ENCODE measurements at places on chromosomes 4 and X. TPM values are rescaled to one million over a fixed set of nuclear protein-coding genes. Genes with fewer than 3 reads are reported as not detected.
A peak's percentile ranks its signal among the peaks of the same experiment; 100 is the strongest.

DNA sequence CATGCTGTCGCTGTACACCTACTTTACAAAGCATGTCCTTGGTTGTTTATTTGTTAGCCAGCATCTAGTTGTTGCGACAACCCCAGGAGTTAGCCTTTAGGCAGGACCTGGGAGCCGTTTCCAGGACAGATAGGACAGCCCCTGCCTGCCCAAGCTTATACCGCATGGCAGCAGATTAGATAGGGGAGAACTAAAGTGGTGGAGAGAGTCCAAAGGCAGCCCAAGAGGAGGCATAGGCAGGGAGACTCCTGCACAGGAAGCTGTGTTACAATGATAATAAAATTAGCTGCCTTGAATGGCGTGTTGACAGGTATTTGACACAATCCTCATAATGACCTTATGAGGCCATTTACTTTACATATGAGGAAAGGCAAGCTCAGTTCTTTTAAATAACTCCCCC is 13.0 kb downstream of the NSDHL start:
- no peaks in the 10 kb centered on the region for H3K27me3 ChIP-seq
- no peak overlapping the region for H3K27ac ChIP-seq
- H3K4me1 ChIP-seq: no peaks in the 10 kb centered on the region
- no peak overlapping the region for H3K4me3 ChIP-seq
- H3K36me3 ChIP-seq: no peaks in the 10 kb centered on the region

GRCh38 chr4:24114444-24114843 is 224.6 kb upstream of the PPARGC1A start:
- H3K4me3 ChIP-seq: no peak overlapping the region
- no peaks in the 10 kb centered on the region for H3K4me1 ChIP-seq
- no peaks in the 10 kb centered on the region for H3K27me3 ChIP-seq
- H3K36me3 ChIP-seq: no peaks in the 10 kb centered on the region
- DNase-seq: no peak
- H3K27ac ChIP-seq: no peak overlapping the region

ARX gene
- total RNA-seq: not detected

NDST4 gene
- not detected for total RNA-seq

DNA sequence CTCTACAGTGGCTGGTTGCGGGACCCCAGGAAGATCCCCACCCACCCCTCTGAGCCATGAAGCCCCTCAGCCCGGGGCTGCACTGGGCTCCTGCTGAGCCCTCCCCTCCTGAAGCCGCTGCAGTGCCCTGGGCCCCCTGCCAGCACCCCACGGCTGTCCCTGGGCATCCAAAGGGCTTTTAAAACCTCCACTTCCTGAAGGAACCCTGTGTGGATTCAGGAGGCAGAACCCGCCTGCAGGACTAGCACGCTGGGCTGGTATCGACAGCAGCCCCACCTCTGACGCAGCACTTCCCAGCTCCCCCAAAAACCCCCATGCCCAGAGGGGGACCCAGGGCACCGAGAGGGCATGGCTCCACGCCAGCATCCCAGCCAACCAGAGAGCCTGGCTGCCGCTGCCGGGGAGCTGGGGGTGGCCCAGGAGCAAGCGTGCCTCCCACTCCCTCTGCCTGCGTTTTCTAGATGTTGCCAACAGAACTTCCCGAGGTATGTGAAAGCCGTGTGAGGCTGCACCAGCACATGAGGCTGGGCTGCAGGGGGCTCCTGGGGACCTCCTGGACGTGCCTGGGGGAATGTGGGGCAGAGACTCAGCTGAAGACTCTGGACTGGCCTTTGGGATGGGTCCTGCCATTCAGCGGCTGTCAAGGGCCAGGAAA is 6.3 kb downstream of the MXD4 start:
- H3K27ac ChIP-seq: no peak overlapping the region
- H3K4me3 ChIP-seq: no peak overlapping the region
- peaks cover 78% of the 10 kb centered on the region for H3K36me3 ChIP-seq
- H3K4me1 ChIP-seq: peaks cover 39% of the 10 kb centered on the region

GRCh38 chr4:139813881-139814280 is 148.3 kb downstream of the MGST2 start:
- no peak overlapping the region for H3K4me3 ChIP-seq
- peaks cover 2% of the 10 kb centered on the region for H3K4me1 ChIP-seq
- H3K27ac ChIP-seq: no peak overlapping the region
- H3K27me3 ChIP-seq: peaks cover 4% of the 10 kb centered on the region
- no peak for DNase-seq

- H3K4me1 ChIP-seq: peaks cover 7% of the 10 kb centered on the region
- no peak for DNase-seq
- peak overlapping the region; percentile 62 for H3K27ac ChIP-seq
- H3K4me3 ChIP-seq: peak overlapping the region; percentile 77
- H3K27me3 ChIP-seq: no peaks in the 10 kb centered on the region
Measured at GRCh38 chrX:21840193-21840545, 752 bp downstream of the MBTPS2 start.

DNA sequence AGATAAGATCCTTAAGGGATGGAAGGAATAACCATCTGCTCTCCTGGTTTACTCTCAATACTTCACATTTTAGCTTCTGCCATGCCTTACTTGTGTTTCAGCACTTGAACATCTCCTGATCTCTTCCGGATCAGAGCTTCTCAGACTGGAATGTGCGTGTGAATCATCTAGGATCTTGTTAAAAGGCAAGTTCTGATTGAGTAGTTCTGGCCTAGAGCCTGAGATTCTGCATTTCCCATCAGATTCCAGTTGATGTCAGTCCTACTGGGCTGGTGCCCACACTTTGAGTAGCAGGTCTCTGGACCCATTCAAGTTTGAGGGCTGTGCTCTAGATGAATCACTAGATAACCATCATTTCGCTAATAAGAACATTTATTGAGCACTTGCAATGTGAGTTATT is 20.0 kb downstream of the NDP start:
- no peaks in the 10 kb centered on the region for H3K27me3 ChIP-seq
- H3K4me3 ChIP-seq: no peak overlapping the region
- no peaks in the 10 kb centered on the region for H3K4me1 ChIP-seq
- no peak for DNase-seq
- H3K27ac ChIP-seq: no peak overlapping the region
- no peaks in the 10 kb centered on the region for H3K36me3 ChIP-seq

PWWP3B gene
- not detected for total RNA-seq

GRCh38 chrX:13662355-13662791 is 9.4 kb downstream of the TCEANC start:
- DNase-seq: no peak
- H3K36me3 ChIP-seq: no peaks in the 10 kb centered on the region
- H3K4me1 ChIP-seq: peaks cover 2% of the 10 kb centered on the region
- no peaks in the 10 kb centered on the region for H3K27me3 ChIP-seq

- peaks cover 18% of the 10 kb centered on the region for H3K36me3 ChIP-seq
- H3K4me1 ChIP-seq: peaks cover 19% of the 10 kb centered on the region
- H3K27ac ChIP-seq: peak within 1 kb of the TSS; percentile 69
- peak within 1 kb of the TSS; percentile 64 for H3K4me3 ChIP-seq
- H3K27me3 ChIP-seq: no peaks in the 10 kb centered on the region
- peak; percentile 81 for DNase-seq
Measured at GRCh38 chr4:48906206-48907173, at the start of gene OCIAD2. Gene OCIAD2, minus strand, starts transcription at chr4:48906774. Its CDS starts 2,225 bp downstream, at chr4:48904549.

DNA sequence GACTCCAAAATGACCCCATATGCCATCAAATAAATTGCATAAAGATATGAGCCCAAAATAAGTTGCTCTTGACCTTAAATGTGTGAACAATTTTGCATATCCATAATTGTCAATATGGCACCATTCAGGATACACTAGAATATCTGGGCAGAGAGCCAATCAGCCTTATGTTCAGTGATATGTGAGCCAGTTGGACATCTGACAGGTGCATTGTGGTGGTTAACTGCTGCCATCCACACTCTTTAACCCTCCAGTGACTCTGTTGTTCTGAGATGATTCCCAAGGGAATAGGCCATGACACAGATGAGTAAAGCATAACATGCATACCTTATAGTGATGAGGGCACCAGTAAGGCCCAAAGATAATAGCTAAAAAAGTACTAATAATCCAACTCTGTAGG is 500.1 kb downstream of the PCDH18 start:
- H3K27me3 ChIP-seq: no peaks in the 10 kb centered on the region
- H3K4me1 ChIP-seq: no peaks in the 10 kb centered on the region
- no peak for DNase-seq
- H3K4me3 ChIP-seq: no peak overlapping the region

- H3K27ac ChIP-seq: no peak overlapping the region
- peaks cover 16% of the 10 kb centered on the region for H3K4me1 ChIP-seq
- H3K4me3 ChIP-seq: no peak overlapping the region
- no peak for DNase-seq
- H3K27me3 ChIP-seq: no peaks in the 10 kb centered on the region
Measured at GRCh38 chr4:108324450-108324849, 155.7 kb upstream of the LEF1 start.

Measured in T-cell (primary cell).